ENCODE measurements at places on chromosomes 2 and 18.

DNA sequence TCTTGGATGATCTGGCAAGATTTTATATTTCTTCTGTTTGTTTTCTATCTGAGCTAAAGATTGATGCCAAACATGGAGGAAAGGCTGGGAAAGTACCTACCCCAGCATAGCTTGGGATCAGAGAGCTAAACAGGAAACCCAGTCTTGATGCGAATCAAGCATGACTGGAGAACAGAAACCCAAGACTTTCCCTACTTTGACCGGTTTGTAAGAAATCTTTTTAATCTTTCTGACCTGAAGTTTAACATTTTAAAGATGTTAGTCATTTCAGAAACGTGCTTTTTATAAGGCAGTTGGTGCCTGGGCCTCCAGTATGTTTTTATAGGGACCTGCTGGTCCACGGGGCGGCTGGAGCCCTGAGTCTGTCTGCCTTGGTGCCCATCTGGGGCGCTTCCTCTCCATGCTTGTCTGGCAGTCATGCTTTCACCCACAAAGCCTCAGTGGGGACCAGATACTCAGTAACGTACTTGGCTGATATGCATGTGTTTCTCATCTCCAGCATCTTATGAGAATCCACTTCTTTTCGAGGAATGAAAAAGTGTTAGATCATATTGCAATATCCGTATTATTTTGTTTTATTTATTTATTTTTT is 266.5 kb downstream of the PTGR3 start:
- DNase-seq, result no peak

DNA sequence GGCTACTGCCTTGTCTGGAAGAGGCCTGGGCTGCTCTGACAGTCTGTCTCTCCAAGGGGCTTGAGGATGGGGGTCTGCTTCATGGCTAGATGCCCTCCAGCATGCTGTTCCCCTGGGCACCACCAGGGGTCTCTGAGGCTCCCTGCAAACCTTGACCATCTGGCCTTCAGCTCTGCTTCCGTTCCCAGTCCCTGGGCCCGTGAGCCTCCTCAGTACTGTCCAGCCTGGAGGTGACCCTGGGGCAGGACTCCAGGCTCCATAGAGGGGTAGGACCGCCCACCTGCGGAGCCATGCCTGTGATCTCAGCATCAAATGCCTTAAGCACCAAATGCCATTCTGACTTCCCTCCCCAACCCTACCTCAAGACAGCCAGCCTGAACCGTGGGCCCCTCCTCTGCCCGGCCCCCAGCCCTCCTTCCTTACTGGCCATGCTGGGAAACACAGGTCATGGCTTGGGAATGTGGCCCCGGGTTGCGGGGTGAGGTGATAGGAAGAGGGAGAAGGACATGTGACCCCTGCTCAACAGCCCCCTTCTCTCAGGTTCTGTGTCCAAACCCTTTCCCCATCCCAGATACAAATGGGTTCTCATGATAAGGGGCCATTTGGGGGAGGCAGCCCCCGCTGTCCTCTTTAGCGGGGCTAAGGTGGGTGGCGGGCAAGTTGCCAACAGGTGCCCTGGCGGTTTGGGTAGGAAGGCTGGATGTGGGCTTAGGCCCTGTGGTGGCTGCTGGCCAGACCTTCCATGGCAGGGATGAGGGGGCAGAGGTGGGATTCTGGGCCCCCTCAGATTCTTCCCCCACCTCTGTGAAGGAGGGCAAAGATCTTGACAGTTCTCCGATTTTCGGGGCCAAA is 25.0 kb downstream of the SPEG start:
- DNase-seq, result peak; percentile 48

DNA sequence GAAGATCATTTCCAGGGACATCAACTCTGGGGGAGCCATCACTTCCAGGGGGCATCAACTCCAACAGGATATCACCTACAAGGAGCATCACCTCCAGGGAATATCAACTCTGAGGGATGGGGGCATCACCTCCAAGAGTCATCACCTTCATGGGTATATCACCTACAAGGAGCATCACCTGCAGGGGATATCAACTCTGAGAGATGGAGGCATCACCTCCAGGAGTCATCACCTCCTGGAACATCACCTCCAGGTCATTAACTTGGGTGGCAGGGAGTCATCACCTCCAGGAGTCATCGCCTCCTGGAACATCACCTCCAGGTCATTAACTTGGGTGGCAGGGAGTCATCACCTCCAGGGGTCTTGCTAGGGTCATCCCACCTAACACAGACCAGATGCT is 167.6 kb downstream of the NDUFA10 start:
- DNase-seq, result no peak

- no peak for DNase-seq
Measured at GRCh38 chr2:21263622-21264021, 139.9 kb downstream of the TDRD15 start.

DNA sequence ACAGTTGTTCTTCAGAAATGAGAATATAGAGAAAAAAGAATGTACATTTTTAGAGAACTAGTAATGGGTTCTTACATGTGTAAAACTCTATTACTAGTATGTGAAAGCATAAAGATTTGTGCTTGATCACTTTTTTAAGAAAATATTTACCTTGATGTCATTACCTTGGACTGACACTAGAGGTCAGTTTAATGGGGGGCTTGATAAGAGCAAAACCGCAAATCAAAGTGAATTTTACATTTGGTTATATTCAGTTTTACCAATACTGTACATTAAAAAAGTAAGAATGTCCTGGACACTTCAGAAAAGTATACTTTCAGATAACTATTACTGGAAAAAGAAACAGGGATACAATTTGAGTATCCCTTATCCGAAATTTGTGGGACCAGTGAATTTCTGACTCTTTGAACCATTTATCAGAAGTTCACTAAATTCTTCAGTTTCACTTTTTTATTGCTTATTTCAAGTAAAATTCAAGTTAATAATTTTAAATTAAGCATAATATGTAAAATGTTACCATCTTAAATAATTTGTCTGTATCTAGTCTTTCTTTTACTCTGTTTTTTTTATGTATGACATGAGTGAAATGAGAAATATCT is 1149.5 kb downstream of the DSC3 start:
- no peak for DNase-seq

DNA sequence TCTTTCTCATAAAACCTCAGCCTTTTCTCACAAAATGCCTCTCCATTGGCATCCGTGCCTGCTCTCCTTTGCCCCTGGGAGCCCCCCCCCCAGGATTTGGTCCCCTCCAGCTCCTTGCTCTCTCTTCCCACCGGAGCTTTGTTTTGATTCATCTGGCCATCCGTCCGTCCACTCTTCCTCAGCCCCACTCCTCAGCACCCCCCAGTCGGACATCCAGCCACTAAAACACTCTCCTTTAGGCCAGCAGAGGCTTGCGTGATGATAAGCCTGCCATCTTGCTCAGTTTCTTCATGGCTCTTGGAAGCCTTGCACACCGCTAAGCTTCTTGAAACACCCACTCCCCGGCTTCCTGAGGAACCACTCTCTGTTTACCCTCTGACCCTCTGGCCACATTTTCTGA is 31.5 kb upstream of the GNAL start:
- DNase-seq, result no peak

DNA sequence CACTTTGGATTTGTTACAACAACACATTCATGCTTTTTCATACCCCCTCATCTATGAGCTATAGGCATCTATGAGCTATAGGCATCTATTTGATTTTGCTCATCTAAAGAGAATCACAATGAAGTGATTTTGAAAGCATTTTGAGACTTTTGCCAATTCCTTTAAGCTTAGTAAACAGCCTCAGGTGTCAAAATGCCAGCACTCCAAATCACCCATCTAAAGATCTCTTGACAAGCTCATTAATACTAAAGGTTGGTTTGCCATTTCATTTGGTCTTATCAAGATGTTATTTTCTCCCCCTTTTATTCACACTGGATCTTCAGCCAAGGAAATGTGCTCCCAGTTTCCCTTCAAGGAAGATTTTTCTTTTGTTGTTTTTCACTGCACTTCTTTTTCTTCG is 110.7 kb upstream of the TLK1 start:
- no peak for DNase-seq

DNA sequence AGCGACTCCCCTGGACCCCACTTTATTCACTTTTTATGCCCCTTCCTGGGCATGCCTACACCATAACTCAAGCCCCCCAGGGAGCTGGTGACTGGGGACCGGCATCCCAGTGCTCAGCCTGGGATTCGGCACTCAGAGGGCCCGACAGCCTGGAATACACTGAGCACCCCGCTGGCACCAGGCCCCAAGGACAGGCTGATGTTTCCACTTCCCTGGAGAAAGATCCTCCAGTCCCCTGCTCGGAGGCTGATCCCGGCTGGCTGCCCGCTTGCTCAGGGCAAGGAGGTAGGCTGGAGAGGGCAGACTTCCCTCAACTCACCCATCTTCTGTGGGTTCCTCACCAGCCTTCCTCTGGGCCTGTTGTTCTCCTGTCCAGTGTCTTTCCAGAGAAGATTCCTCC is 36.6 kb downstream of the ODC1 start:
- DNase-seq, result no peak

Measured in HT1080 (cell line).